ENCODE measurements at places on chromosomes 6 and 20.
A peak's percentile ranks its signal among the peaks of the same experiment; 100 is the strongest.

GRCh38 chr20:9241721-9242427 is 173.0 kb downstream of the PLCB4 start:
- no peak for DNase-seq

DNA sequence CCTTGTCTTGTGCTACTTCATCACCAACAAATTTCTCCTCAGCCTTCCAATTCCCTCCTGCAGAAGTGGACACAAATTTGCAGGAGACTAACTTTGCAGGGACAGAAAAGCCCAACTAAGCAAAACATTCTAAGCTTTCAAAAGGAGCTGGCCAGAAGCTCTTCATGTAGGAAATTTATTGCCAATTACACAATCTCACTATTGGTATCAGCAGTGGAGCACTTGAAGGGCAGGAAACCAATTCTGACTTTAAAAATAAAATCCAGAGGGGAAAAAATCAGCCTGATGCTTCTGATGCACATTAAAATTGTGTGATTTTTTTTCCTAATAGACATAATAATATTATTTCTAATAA is 193.3 kb downstream of the LY86 start:
- DNase-seq, result no peak

DNA sequence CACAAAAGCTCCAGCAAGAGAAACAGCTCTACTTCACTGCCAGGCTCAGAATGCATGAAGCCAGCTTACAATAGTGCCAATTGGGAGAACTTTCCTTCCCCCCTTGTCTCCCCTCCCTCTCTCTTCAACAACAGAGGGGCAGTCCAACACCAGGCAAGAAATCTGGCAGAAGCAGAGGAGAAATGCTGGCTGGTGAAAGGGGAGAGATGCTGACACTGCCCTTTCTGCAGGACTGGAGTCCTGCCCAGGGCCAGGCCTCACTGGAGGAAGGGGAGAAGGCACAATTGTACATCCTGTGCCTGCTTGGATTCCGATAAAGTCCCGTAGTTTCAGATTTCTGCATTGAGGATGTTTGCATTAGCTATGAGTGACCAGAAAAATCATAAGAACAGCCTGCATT is 148.6 kb downstream of the LRRC1 start:
- no peak for DNase-seq

DNA sequence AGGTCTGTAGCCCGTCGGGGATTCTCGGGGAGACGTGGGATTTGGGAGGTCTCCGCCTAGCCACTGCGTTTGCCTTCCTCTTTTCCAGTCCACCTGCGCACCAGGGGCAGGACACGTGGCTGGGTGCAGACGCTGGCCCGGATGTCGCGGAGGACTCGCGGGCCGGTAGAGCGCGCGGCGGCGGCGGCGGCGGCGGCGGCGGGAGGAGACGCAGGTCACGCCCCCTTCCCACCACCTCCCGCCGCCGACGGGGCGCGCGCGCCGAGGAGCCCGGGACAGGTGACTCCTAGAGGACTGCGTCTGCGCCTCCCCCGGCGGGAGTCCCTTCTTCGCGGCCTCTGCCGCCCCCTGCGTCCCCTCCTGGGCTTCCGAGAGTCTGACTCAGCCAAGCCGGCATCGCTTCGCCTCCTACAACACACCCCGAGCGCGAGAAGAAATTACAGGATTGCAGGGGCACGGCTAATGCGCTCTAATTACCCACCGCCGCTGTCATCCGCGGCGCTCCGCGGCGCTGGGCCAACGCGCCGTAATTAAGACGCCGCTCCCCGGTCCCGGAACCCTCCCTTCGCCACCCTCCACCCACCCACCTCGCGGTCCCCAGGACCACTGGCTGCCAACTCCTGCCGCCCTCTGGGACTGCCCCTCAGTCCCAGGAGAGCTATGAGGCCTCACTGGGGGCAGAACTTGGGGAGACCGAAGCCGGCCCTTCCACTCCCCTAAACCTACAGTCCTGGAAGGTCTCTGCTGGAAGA is 124.5 kb downstream of the MRPL14 start:
- DNase-seq, result peak; percentile 28

GRCh38 chr20:34896086-34896621 is 19.7 kb downstream of the ACSS2 start:
- DNase-seq, result no peak

- DNase-seq, result no peak
Observed at GRCh38 chr6:135797361-135797760, 54.1 kb upstream of the PDE7B start.

DNA sequence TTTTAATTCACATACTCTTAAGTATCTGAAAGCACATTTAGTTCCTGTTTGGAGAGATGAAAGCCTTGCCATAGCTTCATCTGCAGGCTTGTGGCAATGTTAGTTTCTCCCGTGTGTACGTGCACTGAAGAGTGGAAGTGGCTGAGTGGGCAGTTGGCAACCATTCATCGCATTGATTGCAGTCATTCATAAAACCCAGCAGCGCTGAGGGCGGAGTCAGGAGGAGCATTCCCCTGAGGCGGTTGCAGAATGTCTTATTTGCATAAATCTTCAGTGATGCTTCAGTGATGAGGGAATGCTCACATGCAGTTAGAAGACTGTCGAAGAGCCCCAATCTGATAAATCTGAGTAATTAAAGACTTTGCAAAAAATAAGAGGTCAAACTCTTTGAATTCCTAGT is 79.1 kb downstream of the RIMS1 start:
- DNase-seq, result peak; percentile 36

- DNase-seq, result no peak
Observed at GRCh38 chr20:59808729-59809381, 124.6 kb downstream of the SYCP2 start.

DNA sequence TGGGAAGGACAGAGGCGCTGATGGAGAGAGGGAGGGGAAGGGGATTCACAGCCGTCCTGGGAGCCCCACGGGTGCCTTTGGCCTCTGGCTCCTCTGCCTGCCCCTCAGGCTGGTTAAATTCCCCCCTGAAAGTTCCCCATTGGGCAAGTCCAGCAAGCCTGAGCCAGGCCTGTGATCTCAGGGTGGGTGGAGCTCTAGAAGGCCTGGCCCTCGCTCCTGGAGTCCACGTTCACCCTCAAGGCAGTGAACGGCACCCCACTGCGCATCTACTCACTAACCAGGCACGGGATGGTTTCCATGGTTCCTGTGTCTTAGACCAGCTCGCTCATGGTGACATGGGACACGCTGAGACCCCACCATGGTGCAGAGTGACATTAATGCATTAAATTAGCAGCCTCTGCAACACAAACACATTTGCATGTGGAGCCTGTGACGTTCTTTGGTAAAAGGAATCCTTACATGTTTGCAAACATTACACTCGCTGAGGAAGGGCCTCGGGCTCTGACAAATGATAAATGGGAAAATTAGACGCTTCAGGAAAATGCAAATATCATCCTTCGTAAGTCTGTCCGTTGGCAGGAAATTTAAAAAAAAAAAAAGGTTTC is 452.7 kb downstream of the PREX1 start:
- DNase-seq, result peak; percentile 77

GRCh38 chr6:48859562-48860123 is 603.4 kb downstream of the MMUT start:
- no peak for DNase-seq

DNA sequence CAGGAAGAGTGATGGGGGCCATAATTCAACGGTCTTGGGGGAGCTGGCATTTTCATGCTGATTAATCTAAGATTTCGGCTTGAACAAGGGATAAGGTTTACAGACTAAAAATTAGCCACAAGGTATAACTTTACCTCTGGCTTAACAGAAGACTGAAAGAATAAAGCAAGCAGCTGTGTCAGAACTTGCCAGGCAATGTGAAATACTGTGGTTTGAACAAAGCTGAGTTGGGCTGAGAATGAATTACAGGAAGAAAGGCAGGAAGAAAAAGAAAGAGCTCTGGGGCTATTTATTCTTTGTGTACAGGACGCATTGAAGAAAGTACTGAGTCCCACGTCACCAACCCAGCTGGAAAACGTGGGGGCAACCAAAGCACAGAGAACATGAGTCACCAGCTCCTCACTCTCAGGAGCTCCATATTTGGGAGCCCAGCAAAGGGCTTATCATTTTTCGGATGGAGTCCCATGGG is 121.5 kb upstream of the NEDD9 start:
- no peak for DNase-seq

- no peak for DNase-seq
Observed at GRCh38 chr20:34104059-34104458, 8.0 kb downstream of the EIF2S2 start.

GRCh38 chr6:143270026-143270425 is 180.5 kb downstream of the ADAT2 start:
- no peak for DNase-seq

DNA sequence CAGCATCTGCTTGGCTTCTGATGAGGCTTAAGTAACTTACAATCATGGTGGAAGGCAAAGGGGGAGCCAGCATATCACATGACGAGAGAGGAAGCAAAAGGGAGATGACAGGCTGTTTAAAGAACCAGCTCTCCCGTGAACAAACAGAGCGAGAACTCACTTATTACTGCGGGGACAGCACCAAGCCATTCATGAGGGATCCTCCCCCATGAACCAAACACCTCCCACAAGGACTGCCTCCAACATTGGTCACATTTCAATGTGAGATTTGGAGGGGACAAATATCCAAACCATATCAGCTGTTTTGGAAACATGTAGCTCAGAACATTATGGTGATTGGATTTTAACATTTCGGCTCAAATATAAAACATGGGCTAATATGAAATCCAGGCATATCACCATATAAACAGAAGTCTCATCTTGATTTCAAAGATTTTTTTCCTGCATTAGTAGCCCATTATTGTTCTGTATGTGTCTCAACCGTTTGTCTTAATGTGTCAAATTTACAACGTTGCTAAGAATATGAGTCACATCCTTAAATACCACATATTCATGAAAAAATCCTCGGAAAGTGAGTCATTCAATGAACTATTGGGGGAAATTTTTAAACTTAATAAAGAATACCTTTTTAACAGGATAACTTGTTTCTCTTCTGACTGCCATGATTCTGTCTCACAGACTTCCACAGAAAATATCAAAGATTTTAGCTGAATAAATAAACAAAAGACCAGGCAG is 894.3 kb downstream of the TFAP2A start:
- DNase-seq, result no peak

- no peak for DNase-seq
Observed at GRCh38 chr6:14276667-14277404, 159.3 kb downstream of the CD83 start.

- no peak for DNase-seq
Observed at GRCh38 chr6:9428421-9429172, 986.3 kb downstream of the TFAP2A start.

DNA sequence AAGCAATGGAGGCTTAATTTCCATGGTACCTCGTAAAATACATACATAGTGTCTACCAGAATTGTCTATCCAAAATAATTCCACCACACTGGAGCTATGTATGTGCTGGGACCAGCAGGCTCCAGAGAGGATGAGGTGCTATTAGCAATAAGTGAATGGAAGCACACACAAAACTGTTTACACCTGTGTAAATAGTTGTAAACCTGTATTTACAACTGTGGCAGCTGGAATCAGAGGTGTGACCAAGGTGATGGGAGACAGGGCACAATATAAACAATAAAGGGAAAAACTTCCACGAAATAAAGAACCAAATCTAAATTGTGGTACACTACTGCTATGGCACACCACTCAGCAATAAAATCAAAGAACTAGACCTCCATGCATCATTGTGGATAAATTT is 14.4 kb downstream of the RARS2 start:
- peak; percentile 32 for DNase-seq

DNA sequence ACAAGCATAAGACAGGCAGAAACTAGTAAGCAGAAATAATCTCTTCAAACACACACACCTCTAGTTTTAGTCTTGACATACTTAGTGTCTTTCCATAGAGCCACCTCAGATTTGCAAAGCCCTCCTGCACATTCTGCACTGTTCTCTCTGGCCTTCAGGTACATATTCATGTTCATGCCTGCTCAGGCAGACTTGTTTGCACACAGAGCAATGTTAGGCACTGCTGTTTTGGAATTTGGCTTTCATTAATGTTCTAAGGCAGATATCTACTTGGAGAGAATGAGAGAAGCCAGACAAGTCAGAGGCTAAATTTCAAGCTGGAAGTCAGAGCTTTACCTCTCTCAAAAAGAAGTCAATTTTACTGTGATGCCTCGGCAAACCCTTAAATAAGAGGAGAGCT is 21.3 kb upstream of the DST start:
- no peak for DNase-seq

DNA sequence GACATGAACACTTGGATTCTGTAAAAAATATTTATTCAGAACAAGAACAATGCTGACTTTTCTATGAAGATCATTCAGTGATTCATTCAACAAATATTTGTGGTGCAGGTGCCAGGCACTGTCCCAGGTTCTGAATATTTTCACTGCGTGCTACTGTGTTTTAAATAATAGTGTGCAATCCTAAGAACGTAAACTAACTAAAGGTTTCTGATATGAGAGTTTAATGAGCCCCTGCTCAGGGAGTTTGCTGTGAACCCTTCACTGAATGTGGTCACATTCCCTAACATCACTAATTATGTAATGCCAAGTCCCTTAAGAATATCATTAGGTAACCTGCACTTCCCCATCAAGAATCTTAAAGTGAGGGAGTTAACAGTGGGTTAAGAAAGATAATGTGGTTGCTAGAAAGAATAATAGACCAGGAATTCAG is 1.7 kb upstream of the TMEM170B start:
- no peak for DNase-seq

- no peak for DNase-seq
Observed at GRCh38 chr6:40642190-40642589, 55.0 kb upstream of the LRFN2 start.

- DNase-seq, result peak; percentile 11
Observed at GRCh38 chr6:161292145-161292544, 18.3 kb upstream of the AGPAT4 start.

DNA sequence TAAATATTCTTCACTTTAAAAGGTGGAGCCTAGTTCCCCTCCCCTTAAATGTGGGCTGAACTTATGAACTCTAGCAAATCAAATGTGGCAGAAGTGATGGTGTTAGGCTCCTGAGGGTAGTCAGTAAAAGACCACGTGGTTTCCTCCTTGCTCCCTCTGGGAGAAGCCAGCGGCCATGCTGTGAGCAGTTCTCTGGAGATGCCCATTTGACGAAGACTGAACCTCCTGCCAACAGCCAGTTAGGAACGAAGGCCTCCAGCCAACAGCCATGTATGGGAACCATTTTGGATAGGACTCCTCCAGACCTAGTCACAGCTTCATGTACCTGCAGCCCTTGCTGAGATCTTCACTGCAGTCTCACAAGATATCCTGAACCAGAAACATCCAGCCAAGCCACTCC is 7.6 kb upstream of the MOCS1 start:
- no peak for DNase-seq

DNA sequence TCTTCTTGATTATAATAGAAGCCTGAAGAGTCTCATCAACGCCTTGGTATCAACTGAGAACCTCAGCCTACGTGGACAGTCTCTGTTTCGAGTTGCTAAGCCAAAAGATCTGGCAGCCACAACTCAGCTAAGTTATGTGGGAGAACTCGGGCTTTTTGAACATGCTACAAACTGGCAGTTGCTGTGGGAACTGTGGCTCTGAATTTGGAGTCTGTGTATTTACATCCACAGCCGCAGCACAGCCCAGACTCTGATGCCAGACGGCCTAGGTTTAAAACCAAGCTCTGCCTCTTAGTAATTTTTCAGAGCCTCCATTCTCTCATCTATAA is 35.8 kb downstream of the RIPOR2 start:
- no peak for DNase-seq

Measured in NCI-H526 treated with DMSO at 0.1 percent for 48 hours (cell line).